ENCODE measurements at places on chromosomes 1 and 21.
A peak's percentile ranks its signal among the peaks of the same experiment; 100 is the strongest.

DNA sequence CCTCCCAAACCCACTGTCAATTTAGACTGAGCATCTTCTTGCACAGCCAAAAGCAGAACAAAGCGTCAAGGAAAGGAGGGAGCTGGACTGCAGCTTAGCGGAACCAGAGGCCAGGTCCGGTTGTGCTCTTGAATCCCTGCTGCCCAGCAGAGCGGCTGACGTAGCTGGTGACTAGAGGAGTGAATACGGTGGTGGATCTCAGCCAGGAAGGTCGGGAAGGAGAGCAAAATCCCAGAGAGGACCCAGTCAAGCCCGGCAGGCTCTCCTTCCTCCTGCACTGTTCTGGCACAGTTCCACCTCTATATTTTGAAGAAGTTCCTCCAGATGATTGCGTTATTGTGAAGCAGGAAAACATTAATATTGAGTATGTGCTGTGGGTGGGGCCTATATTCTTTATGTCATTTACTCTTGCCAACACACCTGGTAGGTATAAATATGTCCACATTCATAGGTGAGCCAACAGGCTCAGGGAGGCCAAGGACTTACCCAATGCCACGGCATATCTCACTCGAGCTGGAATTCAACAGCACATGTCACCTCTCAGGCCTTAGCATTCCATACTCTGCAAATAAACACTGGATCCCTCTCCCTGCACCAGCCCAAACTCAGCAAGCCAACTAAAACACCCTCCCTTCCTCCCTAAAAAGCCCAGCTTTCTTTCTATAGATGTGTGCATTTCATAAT, 23.6 kb upstream of the ABCB10 start:
- DNase-seq: peak; percentile 37

DNA sequence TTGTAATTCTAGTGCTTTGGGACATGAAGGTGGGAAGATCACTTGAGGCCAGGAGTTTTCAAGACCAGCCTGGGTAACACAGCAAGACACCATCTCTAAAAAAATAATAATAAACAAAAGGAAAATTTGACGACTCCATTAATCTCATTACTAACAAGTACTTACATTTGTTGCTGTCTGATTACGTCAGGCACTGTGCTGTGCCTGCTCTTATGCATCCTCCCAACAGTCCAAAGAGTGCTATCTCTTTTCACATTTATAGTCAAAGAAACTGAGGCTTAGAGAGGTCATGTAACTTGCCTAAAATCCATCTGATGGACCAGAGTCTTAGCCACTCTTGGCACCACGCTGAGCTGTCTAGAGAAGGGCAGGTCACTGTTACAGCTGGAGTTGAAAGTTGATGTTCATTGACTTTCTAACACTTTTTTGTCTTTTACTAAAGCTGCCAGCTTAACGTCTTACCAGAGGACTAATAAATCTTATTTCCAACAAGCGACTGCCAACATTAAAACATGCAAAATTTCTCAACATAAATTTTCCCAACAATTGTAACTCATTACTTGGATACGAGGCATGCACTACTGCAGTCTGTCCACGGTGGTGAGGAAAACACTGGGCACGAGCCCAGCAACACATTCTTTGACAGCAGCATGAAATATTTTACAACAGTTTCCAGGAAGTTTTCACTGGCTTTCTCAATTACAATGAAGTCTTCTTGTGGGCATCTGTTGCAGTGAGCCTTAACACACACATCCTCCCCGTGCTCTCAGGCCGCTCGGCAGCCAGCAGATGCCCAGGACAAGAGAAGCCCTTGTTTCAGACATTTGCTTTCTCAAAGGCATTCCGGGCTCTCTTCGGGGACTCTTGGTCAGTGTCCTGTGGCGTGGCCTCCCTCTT, 262.9 kb upstream of the PROX1 start:
- DNase-seq: no peak

GRCh38 chr1:240148333-240148732, 56.6 kb downstream of the FMN2 start:
- DNase-seq: no peak

- DNase-seq: no peak
Measured at GRCh38 chr1:192530254-192530653, 45.3 kb upstream of the RGS1 start.

DNA sequence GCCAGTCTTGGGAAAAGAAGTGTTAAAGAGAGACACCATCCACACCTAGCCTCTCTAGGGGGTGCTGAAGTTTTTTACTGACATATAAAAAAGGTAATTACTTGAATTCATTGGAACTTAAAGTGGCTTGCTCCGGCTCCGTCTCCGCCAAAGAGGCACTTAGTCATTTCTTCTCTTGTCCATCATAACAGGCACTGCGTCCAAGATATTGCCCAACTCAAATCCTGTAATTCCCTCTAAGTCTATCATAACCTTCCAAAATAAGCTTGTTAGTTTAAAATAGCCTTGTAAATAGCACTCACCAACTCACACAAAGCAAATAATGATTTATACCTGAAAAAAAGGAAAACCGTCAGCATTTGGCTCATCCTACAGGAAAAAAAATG, 160.5 kb downstream of the ZBTB18 start:
- no peak for DNase-seq

DNA sequence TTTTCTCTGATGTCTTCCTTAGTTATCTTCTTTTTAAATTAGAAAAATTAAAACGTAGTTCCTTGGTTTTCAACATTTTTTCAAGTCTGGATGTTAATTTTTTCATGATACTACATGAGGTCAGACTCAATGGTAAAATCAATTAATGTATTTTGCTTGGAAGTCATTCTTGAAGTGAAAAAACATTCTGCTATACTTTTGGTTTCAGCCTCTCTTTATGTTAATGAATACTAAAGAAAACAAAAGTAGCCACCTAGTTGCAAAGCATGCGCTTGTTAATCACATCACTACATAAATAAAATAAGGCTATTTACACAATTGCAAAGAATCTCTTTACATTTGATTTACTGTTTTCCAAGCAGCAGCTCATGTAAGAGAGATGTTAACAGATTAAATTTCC, 170.4 kb downstream of the LIPI start:
- no peak for DNase-seq

DNA sequence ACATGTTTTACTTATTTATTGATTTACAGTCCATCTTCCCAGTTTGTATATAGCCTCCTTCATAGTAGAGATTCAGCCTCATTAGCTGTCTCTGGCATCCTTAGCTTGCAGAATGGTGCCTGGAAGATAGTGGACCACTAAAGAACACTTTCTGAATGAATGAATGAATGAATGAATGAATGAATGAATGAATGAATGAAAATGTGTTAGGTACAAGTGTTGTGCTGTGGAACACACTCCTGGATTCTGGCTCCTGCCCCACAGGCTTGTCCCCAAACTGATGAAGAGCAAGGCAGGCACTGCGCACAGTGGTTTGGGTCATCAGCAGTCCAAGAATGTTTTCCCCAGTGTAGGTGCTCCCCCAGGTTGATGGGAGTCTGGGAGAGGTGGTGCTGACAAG, 159.4 kb downstream of the ST6GALNAC5 start:
- DNase-seq: no peak

GRCh38 chr1:200038981-200039848, 11.7 kb downstream of the NR5A2 start:
- peak; percentile 28 for DNase-seq

DNA sequence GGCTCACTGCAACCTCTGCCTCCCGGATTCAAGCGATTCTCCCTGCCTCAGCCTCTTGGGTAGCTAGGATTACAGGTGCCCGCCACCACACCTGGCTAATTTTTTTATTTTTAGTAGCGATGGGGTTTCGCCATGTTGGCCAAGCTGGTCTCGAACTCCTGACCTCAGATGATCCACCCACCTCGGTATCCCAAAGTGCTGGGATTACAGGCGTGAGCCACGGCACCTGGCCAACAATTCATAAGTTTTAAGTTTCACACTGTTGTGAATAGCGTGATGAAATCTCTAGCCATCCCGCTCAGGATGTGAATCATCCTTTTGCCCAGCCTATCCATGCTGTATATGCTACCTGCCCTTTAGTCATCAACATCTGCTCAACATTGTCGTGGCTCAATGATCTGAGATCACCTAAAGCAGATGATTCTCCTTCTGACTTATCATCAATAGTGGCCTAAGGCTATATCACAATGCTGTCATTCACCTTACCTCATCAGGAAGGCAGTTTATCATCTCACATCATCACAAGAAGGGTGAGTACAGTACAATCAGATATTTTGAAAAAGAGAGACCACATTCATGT, 2.6 kb downstream of the PFDN2 start:
- DNase-seq: no peak

DNA sequence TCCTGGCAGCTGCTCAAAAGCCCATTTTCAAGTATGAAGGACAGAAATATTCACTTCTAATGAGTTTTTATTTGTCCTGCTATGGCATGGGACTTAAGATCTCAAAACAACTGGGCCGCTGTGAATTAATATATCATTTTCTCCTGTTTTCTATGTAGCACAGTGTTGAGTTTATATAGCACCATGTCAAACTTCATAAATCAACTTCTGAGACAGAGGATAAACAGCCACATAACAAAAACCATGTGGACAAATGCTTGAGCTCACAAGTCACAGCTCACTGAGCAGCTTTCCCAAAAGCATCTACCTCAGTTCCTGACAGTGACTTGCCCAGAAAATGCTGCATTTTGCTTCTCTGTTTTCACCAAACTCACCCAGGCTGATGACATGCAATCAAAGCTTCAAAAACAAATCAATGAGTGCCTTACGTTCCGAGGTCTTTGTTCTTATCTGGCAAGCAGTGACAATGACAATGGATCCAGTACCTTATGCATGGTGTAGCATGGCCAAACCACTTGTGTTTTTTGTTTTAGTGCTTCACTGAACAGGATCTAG, 722.6 kb downstream of the LRRIQ3 start:
- no peak for DNase-seq

DNA sequence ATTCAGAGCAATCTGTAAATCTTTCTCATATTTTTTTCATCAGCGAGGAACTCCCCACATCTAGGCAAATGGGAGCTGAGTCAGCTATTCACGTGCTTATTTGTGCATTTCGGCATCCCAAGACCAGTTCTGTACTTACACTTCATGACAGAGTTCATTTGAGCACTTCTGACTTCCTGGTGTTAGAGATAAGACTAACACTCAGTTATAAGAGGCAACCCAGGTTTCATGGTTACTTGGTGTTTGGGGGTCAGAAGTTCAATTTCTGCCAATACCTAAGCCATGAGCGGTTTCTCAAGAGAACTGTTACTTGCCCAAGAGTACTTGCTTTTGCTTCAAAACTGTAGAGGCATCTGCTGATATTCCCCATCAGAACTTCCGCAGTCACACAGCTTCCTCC, 24.1 kb upstream of the DESI2 start:
- DNase-seq: no peak

- no peak for DNase-seq
Measured at GRCh38 chr1:28162151-28162550, 14.3 kb downstream of the PTAFR start.

- peak; percentile 68 for DNase-seq
Measured at GRCh38 chr1:110630839-110631663, 24.9 kb upstream of the KCNA2 start.

DNA sequence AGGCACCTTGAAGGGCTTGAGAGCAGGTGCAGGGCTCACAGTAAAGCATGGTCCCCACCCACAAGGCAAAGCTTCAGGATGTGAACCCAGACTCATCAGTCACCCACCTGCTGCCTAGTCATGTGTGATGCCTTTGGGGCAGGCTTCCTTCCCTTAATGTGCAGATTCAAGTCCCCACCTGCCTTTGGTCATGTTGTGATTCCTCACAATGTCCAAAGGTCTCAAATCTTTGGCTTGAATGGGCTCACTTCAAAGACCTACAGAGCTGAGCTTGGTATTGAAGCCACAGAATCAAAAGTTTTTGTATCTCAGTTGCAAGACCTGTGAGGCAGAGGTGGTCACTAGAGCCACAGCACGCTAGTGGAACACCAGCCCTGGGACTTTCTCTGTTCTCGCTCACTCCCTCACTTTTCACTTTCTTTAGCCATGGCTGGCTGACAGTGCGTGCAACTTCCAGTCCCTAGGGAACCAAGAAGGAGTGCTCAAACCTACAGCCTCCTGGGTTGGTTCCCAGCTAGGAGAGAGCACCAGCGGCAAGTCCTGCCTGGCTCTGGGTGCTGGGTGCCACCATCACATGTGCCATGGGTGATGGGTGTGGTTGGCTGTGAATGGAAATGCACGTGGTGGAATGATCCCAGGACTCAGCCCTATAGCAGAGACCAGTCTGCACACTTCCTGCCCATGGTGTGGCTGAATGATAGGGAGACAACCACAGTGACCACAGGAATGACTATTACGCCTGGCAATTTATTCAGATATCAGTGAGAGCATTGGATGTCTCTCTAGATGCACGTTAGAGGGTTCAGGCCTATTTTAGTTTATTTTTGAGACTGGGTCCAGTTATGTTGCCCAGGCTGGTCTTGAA, 26.4 kb upstream of the CLIC6 start:
- no peak for DNase-seq

- no peak for DNase-seq
Measured at GRCh38 chr21:43667191-43667904, 8.0 kb downstream of the RRP1B start.

DNA sequence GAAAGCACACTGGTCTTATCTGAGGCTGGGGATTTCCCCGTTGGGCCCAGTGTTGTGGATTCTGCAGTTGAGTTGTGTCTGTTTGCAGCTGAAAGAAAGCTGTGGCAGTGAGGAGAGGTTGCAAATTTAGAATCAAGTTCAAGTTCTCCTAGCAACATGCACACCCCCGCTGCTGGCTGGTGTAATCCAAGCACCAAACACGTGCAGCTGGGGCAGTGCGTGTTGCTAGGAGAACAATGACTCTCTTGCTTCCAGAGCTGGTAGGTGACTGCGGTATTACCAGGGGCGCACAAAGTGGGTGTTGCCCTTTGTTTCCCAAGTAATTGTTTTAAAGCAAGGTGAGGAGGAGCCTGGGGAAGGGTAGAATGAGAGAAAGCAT, 91.5 kb downstream of the IER5 start:
- DNase-seq: peak; percentile 93

GRCh38 chr1:67209521-67209920, 43.3 kb downstream of the IL23R start:
- DNase-seq: no peak

GRCh38 chr1:44672254-44672955, 1.9 kb downstream of the TMEM53 start:
- DNase-seq: no peak

- no peak for DNase-seq
Measured at GRCh38 chr1:234840843-234841242, 230.9 kb upstream of the IRF2BP2 start.

GRCh38 chr1:4916610-4917009, 262.2 kb downstream of the AJAP1 start:
- DNase-seq: no peak

DNA sequence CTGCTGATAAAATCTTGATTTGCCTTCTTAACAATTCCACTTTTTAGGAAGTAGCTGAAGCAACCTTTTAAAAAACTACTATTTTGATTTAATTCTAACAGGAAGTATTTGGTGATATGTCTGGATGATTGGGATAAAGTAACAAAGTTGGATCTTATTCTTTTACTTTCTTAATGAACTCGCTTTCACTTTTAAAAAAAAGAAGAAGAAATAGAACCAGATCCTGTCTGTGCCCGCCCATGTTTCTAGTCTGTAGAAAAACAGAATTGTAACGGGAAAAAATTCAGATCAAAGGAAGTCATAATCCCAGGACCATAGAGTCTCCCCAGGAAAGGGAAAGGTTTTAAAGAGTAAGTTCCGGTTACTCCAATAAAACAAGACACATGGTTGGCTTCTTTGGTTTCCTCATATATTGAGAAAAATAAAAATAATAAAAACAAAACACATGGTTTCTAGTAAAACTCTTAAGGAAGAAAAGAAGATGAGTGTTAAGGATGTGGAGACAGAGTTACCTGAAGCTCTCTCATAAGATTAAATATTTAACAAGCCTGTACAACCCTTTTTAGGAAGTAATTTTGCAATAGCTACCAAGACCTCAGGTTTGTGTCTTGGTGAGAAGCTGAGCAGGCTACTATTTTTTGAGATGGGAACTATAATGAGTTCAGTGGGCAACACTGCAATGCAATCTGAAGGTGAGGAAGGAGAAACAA, 4.9 kb downstream of the CD48 start:
- no peak for DNase-seq

Measured in NCI-H1092 treated with DMSO at 0.1 percent for 48 hours (cell line).